OCI-LY7 (cell line): ENCODE measurements at places on chromosomes 2 and 18.

GRCh38 chr2:201759567-201759966 is 21.2 kb downstream of the ALS2 start:
- DNase-seq, result no peak

- DNase-seq, result no peak
Measured at GRCh38 chr2:139876321-139876720, 1096.1 kb upstream of the NXPH2 start.

- no peak for DNase-seq
Measured at GRCh38 chr2:182852801-182853200, 13.6 kb downstream of the FRZB start.

DNA sequence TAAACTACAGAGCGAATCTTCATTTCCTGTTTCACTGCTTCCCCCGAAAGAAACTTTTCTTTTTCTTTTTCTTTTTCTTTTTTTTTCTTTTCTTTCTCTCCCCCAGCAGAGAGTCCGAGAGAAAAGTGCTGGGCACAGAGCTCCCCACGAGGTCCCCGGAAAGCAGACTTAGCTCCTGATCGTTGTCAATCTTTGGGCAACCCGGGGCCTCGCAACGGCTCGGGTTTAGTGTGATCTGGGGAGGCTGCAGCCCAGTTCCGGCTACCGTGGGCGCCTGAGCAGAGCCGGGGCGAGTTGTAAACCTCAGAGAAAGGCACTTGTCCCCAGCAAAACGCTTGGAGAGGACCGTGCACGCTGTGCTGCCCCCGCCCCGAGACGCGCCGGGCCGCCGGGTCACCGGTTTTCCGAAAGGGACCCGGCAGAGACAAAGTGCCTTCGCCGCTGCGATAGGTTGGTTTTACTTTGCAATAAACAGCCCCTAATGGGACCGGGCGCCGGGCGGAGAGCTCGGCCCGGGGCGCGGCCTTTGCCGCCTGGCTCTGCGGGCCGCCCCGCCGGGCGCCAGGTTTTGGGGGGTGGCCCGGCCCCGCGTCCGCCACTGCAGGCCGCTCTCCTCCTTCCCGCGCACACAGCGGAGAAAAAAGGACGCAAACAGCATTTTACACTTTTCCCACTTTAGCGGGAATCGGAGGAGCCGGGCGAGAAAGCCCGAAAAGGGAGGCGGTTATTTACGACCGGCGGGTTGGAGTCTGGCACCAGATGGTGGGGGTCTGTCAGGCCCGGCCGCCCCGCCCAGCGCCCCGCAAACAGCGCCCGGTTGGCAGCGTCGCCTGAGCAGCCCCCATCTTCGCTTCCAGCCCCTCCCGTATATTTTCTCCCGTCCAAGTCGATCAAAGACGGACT is 136.0 kb downstream of the INSIG2 start:
- peak; percentile 7 for DNase-seq

DNA sequence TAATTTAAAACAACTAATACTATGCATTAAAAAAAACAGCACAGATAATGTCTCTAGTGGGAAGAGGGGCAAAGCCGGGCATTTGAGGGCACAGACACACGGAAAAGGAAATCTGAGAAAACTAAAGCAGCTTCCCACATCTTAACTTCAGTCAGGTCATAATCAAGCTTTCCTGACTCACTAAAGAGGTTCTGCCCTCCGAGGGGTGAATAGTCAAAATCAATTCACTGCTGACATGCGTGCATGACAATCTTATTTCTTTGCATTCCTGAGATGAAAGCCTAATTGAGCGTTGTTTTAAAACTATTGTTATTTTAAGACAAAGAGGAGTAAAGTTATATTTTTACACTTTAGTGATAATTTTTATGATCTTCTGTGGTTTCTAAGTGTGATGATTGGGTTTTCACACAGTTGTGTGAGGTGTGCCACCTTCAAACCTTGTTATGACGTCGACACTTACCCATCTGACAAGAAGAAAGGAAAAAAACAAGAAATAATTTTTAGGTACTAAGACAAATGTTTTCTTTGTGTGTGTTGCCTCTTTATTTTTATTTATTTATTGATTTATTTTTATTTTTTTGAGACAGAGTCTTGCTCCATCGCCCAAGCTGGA is 90.9 kb downstream of the GATA6 start:
- DNase-seq, result no peak

DNA sequence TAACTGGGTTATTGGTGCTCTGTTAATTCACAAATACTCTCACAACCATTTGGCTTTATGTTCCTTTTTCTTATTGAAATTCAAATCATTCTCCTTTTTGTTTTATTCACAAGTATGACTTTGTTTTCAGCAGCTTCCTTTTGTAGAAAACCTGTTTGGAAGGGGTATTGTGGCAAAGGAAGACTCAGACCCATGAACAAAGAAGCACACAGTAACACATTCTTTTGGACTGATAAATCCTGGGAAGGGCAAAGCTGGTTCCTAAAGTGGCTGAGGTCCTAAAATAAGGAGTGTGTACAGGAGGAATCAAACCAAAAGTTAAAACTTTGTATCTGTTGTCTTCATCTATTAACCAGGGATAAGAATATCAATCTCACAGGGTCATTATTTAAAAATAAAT is 374.7 kb upstream of the FIGN start:
- DNase-seq, result no peak

- peak; percentile 7 for DNase-seq
Measured at GRCh38 chr2:44722026-44722625, 219.4 kb upstream of the SIX3 start.

GRCh38 chr2:228507231-228507824 is 325.8 kb upstream of the SPHKAP start:
- no peak for DNase-seq

GRCh38 chr2:66661253-66662173 is 226.6 kb downstream of the MEIS1 start:
- no peak for DNase-seq

GRCh38 chr2:3777966-3778365 is 74.6 kb downstream of the DCDC2C start:
- no peak for DNase-seq
